HAP-1 (cell line): ENCODE measurements at places on chromosomes 7 and 10.

DNA sequence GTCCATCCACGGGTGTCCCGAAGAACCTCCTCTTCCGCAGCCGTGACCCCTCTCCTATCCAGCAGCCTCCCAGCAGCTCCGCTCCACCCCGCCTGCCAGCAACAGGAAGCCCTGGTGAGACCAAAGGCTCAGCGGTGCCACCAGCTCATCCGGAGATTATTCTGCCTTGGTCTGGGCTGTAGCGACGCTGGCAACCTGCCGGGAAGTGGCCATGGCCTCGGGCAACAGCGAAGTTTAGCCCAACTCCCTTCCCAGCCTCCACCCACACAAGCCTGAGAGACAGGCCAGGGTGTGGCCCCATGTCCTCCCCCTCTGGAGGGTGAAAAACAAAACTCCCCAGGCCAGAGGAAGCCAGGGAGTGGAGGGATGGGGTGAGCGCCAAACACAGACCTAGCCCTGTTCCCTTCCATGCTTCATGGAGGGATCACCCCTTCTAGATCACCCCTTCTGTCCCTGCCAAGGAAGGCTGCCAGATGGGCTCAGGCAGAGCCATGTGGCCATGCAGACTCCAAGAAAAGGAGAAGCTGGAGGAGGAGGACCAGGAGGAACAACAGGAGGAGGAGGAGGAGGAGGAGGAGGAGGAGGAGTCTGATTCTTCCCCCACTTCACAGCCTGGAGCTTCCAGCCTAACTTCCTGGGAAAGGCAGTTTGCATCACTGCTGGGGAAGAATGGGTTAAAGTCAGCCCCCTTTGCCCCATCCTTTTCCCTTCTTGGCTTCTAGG is 918 bp downstream of the CALHM2 start:
- DNase-seq: no peak

GRCh38 chr7:33728873-33729551 is 176.3 kb upstream of the BMPER start:
- no peak for DNase-seq

- no peak for DNase-seq
Observed at GRCh38 chr10:78438907-78439809, 405.5 kb downstream of the RPS24 start.

DNA sequence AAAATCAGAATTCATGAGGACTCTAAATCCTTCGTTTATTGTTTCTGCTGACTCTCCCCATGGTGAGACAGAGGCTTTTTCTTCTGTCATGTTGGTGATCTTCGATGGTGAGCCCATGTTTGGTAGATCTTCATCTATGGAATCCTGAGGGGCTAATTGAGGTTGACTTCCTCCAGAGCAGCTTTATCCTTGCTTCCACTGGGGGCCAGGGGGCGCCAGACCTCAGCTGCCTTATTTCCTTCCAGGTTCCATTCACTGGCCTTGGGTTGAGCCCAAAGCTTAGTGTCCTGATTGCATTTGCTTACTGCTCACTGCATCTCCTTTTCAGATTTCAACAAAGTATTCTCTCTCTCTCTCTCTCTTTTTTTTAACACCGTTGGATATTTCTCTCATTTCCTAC is 80.7 kb downstream of the GCC1 start:
- DNase-seq: peak; percentile 67

DNA sequence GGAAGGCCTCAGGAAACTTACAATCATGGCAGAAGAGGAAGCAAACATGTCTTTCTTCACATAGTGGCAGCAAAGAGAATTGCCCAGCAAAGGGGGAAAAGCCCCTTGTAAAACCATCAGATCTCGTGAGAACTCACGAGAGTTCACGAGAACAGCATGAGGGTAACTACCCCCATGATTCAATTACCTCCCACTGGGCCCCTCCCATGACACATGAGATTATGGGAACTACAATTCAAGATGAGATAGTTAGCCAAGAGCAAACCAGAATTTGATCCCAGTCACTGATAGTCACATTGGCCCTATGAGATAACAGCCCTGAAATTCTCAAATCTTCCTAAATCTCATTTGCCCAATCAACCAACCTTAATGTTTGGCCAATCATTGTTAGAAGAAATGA is 18.2 kb upstream of the ITPRID1 start:
- no peak for DNase-seq
